ENCODE measurements at places on chromosomes 11 and 22.

DNA sequence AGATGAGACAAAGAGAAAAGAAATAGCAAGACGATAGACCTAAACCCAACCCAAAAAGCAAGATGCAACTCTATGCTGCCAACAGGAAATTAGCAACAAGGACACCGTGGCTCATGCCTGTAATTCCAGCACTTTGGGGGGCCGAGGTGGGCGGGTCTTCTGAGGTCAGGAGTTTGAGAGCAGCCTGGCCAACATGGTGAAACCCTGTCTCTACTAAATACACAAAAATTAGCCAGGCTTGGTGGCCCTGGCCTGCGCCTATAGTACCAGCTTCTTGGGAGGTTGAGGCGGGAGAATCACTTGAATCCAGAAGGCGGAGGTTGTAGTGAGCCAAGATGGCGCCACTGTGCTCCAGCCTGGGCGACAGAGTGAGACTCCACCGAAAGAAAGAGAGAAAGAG, 24.3 kb upstream of the IL10RA start:
- H3K27me3 ChIP-seq: no peaks in the 10 kb centered on the region
- no peaks in the 10 kb centered on the region for H3K36me3 ChIP-seq
- no peak overlapping the region for H3K27ac ChIP-seq
- H3K4me3 ChIP-seq: no peak overlapping the region
- no peak for DNase-seq
- no peaks in the 10 kb centered on the region for H3K4me1 ChIP-seq

GRCh38 chr11:39990421-39990831, 1469.0 kb downstream of the LRRC4C start:
- H3K27me3 ChIP-seq: no peaks in the 10 kb centered on the region
- no peaks in the 10 kb centered on the region for H3K36me3 ChIP-seq
- no peak for DNase-seq

GRCh38 chr11:46267930-46268329, 9.5 kb upstream of the CREB3L1 start:
- no peak for DNase-seq
- H3K36me3 ChIP-seq: no peaks in the 10 kb centered on the region
- no peak overlapping the region for H3K27ac ChIP-seq
- no peaks in the 10 kb centered on the region for H3K27me3 ChIP-seq

- no peak overlapping the region for H3K4me3 ChIP-seq
- peaks cover 48% of the 10 kb centered on the region for H3K36me3 ChIP-seq
- H3K27me3 ChIP-seq: no peaks in the 10 kb centered on the region
- DNase-seq: no peak
- H3K27ac ChIP-seq: no peak overlapping the region
Measured at GRCh38 chr22:41876275-41876674, 38.6 kb downstream of the SHISA8 start.

- no peaks in the 10 kb centered on the region for H3K27me3 ChIP-seq
- no peak overlapping the region for H3K27ac ChIP-seq
- no peaks in the 10 kb centered on the region for H3K36me3 ChIP-seq
- H3K4me1 ChIP-seq: no peaks in the 10 kb centered on the region
- no peak overlapping the region for H3K4me3 ChIP-seq
Measured at GRCh38 chr22:30871391-30872284, 96.9 kb downstream of the MORC2 start.

DNA sequence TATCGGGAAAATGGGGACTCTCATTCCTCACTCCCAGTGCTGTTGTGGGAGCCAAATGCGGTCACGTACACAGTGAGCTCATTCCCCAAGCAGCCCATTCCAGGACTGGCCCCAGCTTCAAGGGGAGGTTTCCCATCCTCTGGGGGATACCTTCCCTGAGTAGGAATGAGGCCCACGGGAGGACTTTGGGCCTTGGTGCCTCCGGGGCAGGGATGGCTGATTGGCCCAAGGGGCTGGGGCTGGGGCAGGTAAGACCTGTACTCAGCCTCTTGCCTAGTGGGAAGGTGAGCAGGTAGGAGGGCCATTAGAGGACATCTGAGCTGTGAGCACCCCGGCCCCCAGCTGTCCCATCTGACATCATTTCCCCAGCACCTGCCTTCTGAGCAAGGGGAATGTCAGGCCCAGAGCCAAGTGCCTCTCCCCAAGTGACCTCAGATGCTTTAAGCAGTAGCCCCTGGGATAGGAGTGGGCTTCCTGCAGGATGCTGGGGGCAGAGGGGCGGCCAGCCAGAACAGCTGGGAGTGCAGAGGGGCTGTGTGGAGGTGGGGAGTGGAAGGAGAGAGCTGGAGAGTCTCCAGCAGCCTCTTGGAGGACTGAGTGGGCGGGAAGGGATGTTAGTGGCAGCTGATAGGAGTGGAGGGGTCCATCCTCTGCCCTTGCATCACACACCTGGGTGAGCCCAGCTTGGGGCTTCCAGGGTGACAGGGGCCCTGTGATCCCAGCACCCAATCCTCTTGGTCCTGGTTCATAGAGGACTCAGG, 58.4 kb downstream of the CD82 start:
- no peak overlapping the region for H3K4me3 ChIP-seq
- DNase-seq: peak; percentile 3
- no peak overlapping the region for H3K27ac ChIP-seq
- no peaks in the 10 kb centered on the region for H3K27me3 ChIP-seq
- H3K4me1 ChIP-seq: no peaks in the 10 kb centered on the region

DNA sequence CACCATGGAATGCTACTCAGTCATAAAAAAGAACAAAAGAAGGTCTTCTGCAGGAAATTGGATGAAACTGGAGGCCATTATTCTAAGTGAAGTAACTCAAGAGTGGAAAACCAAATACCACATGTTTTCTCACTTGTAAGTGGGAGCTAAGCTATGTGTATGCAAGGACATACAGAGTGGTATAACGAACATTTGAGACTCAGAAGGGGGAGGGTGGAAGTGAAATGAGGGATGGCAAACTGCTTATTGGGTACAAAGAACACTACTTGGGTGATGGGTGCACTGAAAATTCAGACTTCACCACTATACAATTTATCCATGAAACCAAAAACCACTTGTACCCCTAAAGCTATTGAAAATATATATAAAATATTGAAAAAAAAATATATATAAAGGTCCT, 13.4 kb upstream of the CAT start:
- H3K4me3 ChIP-seq: no peak overlapping the region
- H3K36me3 ChIP-seq: no peaks in the 10 kb centered on the region
- DNase-seq: no peak
- H3K27ac ChIP-seq: no peak overlapping the region
- H3K4me1 ChIP-seq: no peaks in the 10 kb centered on the region

GRCh38 chr11:128628686-128629085, 41.3 kb upstream of the ETS1 start:
- DNase-seq: no peak
- H3K4me1 ChIP-seq: peaks cover 7% of the 10 kb centered on the region
- H3K27ac ChIP-seq: no peak overlapping the region
- no peak overlapping the region for H3K4me3 ChIP-seq
- no peaks in the 10 kb centered on the region for H3K27me3 ChIP-seq

GRCh38 chr11:17296852-17297559, 20.5 kb downstream of the NUCB2 start:
- no peaks in the 10 kb centered on the region for H3K27me3 ChIP-seq
- H3K36me3 ChIP-seq: peaks cover 1% of the 10 kb centered on the region
- DNase-seq: no peak
- no peak overlapping the region for H3K27ac ChIP-seq
- H3K4me3 ChIP-seq: no peak overlapping the region

GRCh38 chr11:42296910-42297309, 837.5 kb upstream of the LRRC4C start:
- no peaks in the 10 kb centered on the region for H3K36me3 ChIP-seq
- no peaks in the 10 kb centered on the region for H3K4me1 ChIP-seq
- DNase-seq: no peak

DNA sequence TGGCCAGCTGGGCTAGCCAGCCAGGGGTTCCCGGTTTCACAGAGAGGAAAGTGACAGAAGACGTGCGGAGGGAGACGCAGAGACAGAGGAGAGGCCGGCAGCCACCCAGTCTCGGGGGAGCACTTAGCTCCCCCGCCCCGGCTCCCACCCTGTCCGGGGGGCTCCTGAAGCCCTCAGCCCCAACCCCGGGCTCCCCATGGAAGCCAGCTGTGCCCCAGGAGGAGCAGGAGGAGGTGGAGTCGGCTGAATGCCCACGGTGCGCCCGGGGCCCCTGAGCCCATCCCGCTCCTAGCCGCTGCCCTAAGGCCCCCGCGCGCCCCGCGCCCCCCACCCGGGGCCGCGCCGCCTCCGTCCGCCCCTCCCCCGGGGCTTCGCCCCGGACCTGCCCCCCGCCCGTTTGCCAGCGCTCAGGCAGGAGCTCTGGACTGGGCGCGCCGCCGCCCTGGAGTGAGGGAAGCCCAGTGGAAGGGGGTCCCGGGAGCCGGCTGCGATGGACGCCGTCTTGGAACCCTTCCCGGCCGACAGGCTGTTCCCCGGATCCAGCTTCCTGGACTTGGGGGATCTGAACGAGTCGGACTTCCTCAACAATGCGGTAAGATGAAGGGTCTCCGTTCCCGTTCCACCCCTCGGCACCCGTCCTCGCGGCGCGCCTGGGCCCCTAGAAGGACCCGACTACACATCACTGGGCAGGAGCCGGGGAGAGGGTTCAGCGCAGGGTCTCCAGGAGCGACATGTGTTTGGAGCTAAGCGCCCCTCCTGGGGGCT, at the start of gene CREB3L1:
Gene CREB3L1 (plus strand): TSS at position 41 of the 765 bp plus-strand sequence. CDS start 450 bp downstream, at position 491.
- H3K4me3 ChIP-seq: peak within 1 kb of the TSS; percentile 88
- peaks cover 22% of the 10 kb centered on the region for H3K4me1 ChIP-seq
- H3K27me3 ChIP-seq: no peaks in the 10 kb centered on the region
- no peaks in the 10 kb centered on the region for H3K36me3 ChIP-seq
- no peak within 1 kb of the TSS for H3K27ac ChIP-seq

DNA sequence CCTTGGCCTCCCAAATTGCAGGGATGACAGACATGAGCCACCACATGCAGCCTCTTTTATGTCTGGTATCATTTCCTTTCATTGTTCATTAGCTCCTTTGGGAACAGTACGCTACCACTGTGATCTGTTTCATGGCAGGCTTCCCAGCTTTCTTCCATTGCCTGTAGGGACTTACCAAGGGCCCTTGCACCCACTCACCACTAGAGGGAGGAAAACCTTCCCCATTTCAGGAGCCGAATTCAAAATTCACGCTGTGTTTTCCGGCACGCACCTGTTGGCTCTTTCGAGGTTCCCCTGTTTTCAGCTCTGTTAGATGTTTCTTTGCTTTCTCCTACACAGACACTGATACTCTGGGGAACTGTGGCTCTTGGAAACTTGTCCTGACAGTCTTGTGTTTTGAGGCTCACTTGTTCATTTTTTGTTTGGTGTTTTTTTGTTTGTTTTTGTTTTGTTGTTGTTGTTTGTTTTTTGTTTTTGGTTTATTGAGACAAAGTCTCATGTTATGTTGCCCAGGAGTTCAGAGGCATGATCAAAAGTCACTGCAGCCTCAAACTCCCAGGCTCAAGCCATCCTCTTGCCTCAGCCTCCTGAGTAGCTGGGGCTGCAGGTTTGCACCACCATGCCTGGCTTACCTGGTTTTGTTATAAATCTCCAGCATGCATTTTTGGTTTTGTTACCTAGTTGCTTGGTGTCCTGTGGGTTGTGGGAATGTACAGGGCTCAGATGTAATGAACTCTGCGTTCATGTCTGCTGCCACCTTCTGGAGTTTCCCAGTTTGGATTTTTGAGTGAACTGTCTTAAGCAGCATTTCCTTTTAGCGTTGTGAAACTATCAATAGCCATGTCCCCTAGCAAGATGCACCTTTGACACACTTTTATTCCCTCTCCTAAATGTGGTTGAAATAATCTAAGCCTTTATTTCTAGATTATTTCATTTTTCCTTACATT, 2.3 kb downstream of the KRTAP5-11 start:
- no peaks in the 10 kb centered on the region for H3K27me3 ChIP-seq
- no peak overlapping the region for H3K4me3 ChIP-seq
- H3K27ac ChIP-seq: no peak overlapping the region
- peak; percentile 36 for DNase-seq

GRCh38 chr22:19648419-19648929, 65.8 kb upstream of the SEPTIN5 start:
- H3K36me3 ChIP-seq: no peaks in the 10 kb centered on the region
- H3K4me3 ChIP-seq: no peak overlapping the region
- no peak overlapping the region for H3K27ac ChIP-seq
- no peaks in the 10 kb centered on the region for H3K4me1 ChIP-seq
- DNase-seq: no peak
- H3K27me3 ChIP-seq: no peaks in the 10 kb centered on the region

GRCh38 chr11:76269247-76269646, 62.9 kb upstream of the WNT11 start:
- H3K4me1 ChIP-seq: peaks cover 13% of the 10 kb centered on the region
- no peak overlapping the region for H3K4me3 ChIP-seq
- H3K27ac ChIP-seq: no peak overlapping the region

DNA sequence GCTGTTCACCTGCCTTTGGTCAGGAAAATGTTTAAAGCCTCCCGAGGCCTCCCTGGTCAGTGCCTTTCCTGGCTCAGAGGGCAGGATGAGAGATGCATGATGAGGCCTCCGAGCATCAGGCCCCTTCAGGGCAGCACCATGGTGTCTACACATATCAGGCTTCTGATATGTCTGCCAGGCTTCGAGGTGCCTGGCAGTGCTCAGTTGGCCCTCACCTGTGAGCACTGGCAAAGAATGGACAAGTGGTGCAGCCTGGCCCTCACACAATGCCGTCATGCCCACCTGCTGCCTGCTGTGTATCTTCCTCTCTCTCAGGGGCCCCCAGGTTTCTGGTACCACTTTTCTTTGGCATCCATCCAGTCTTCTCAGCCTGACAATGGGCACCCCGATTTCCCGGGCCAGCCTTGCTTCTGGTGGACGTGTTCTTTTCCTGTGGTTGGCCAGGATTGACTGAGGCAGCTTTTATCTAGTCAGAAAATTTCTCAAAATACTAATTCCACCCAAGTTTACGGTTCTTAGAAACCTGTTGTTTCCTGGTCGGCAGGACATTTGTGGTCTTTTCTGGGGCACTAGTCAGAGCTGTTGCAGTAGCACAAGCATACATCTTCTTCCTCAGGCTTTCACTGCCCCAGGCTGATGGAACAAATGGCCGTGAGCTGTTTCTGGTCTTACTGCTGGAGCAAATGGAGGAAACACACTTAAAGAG, 76.8 kb upstream of the SUSD2 start:
- H3K27me3 ChIP-seq: no peaks in the 10 kb centered on the region
- H3K36me3 ChIP-seq: peaks cover 38% of the 10 kb centered on the region
- H3K4me1 ChIP-seq: peaks cover 2% of the 10 kb centered on the region
- no peak for DNase-seq
- H3K4me3 ChIP-seq: no peak overlapping the region
- no peak overlapping the region for H3K27ac ChIP-seq

Measured in trophoblast cell (in vitro differentiated cells and primary cell).